ENCODE measurements at places on chromosomes 1 and 21.

- no peak for DNase-seq
Observed at GRCh38 chr21:32093646-32094462, 185.0 kb downstream of the MIS18A start.

GRCh38 chr1:207459008-207459407 lies 4.9 kb downstream of the CR2 start:
- DNase-seq, result no peak

GRCh38 chr1:110281363-110282290 lies 57.5 kb upstream of the RBM15 start:
- no peak for DNase-seq

- no peak for DNase-seq
Observed at GRCh38 chr1:65681096-65681495, 111.6 kb upstream of the PDE4B start.

- no peak for DNase-seq
Observed at GRCh38 chr1:43061757-43062156, 103.1 kb upstream of the SLC2A1 start.

DNA sequence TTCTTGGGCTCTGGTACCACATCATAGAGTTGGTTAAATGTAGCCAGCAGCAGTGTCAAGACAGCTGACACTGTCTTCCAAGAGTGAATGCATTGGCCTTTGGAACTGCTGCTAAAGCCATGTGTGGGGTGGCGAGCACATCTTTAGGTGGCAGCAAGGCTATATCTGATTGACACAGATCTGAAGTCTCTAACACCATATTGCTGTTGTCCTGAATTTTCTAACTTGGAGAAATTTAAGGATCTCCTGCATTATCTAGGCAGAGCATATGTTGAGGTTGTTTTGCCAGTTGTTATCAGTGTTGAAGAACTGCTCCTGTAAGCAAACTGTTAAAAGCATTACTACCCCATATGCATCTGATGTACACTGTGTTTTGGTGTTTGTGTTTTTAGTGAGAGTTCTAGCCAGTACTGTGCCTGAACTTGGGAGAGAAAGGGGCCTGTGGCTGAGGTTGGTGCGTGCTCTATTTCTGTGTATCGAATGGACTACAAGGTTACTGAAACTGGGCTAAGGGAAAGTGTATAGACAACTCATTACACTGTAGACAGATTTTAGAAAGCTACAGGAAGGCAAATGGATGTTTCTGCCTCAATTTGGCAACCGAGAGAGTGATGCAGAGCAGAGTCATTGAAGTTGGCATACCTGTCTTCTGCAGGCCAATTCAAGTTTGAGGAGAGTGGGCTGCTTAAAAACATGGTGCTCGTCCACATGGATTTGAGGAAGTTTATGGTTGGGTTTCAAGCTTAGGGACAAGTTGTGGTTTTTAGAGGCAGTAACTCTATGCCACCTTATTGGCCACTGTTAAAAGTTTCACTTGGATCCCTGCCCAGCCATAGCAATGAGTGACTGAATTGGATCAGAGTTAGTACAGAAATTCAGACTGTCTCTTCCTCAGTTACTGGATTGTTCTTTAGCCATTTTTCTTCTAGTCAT lies 16.9 kb downstream of the DYRK3 start:
- DNase-seq, result no peak

GRCh38 chr21:32889596-32889995 lies 118.0 kb upstream of the PAXBP1 start:
- DNase-seq, result no peak

- no peak for DNase-seq
Observed at GRCh38 chr21:23955135-23955843, 1652.0 kb downstream of the MRPL39 start.

DNA sequence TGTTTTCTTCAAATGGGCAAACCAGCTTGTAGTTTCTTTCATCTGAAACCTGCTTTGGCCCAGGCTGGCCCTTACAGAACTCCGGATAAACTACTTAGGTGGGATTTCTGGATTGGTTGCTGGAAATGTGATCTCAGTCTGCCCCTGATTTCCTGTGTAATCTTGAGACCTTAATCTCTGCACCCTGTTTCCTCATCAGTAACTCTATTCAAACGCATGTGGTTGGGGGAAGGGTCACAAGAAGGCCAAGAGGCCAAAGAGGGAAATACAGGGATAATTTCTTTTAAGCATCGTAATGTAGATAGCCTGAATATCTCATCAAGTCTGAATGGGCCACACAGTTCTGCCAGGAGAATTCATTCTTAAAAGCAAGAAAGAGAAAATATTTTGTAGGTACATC lies 483.6 kb downstream of the LTN1 start:
- no peak for DNase-seq

GRCh38 chr1:40766017-40766416 lies 17.6 kb upstream of the KCNQ4 start:
- no peak for DNase-seq

GRCh38 chr1:199878823-199879222 lies 148.7 kb upstream of the NR5A2 start:
- DNase-seq, result no peak

DNA sequence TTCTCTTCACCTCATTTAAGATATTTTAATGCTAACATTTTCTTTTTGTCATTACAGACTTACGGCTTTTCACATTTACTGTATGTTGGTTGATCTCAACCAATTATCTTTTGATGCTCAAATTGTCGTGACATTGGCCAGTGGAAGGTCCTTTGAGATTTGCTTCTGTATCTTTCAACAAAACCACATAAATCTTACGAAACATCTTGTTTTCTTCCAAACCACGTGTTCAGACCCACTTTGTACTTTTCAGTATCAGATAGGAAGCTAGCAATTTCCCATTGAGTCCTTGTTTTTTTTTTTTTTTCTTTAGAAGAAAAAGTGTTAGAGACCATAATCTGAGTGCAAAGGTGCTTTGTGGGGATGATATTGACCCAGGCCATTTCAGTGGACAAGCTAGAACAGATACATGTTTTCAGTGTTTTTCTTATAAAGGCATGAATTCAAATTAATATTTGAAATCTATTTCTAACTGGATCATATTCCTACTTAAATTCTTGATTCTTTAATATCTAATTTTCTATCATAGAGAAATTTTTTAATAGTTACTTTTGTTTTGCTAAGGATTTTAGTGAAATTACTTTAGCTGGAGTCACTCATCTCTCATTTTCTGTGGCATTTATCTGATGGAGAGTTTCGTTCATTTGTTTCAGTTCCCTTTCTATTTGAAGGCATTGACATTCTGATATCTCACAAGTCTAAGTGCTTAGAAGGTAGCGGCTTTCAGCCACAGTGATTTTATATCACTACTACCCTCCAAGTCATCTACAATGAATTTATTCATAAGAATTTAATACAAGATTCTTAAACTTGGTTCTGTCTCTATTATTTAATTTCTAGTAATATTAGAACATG lies 26.7 kb downstream of the ATG4C start:
- DNase-seq, result no peak

GRCh38 chr21:36730291-36731281 lies 31.7 kb downstream of the SIM2 start:
- DNase-seq, result no peak

DNA sequence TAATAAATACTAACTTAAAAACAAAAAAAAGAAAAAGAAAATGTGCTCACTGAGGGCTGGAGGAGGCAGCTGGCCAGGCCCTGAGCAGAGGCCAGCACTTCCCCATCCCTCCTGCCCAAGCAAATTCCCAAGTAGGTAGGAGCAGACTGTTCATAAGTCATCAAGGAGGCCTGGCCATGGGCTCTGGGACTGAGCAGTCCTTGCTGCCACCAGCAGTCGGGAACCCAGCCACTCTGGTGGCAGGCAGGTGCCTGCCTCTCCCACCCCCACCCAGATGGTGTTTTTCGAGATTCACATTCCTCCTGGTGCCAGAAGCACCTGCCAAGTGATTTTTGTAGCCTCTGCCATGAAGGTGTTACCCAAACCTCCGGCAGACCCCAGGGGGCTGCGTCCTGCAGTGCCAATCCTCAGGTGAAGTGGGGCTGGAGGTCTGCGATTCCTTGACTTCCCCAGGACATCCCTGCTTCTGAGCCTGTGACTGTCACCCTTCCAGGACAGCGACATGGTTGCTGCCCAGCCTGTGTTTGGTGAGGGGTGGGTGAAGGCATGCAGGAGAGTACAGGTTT lies 204.2 kb upstream of the TMEM51 start:
- no peak for DNase-seq

Data from stimulated activated CD8-positive, alpha-beta memory T cell treated with anti-CD3 and anti-CD28 coated beads, Interleukin-2, amount 100 ng/mL, for 1 hour (primary cell).